Activated CD4-positive, alpha-beta T cell treated with anti-CD3 and anti-CD28 coated beads, Interleukin-2, amount 10 ng/mL, durations not matched to agents 7 days and 5 days (primary cell): ENCODE measurements at places on chromosomes 2 and 18. TPM values are rescaled to one million over a fixed set of nuclear protein-coding genes. Genes with fewer than 3 reads are reported as not detected.

Gene TTLL4
- 31.6 TPM for total RNA-seq

Gene CYS1
- total RNA-seq = 0.17 TPM

Gene AQP12B
- total RNA-seq = not detected

Gene MC4R
- total RNA-seq = not detected

DNA sequence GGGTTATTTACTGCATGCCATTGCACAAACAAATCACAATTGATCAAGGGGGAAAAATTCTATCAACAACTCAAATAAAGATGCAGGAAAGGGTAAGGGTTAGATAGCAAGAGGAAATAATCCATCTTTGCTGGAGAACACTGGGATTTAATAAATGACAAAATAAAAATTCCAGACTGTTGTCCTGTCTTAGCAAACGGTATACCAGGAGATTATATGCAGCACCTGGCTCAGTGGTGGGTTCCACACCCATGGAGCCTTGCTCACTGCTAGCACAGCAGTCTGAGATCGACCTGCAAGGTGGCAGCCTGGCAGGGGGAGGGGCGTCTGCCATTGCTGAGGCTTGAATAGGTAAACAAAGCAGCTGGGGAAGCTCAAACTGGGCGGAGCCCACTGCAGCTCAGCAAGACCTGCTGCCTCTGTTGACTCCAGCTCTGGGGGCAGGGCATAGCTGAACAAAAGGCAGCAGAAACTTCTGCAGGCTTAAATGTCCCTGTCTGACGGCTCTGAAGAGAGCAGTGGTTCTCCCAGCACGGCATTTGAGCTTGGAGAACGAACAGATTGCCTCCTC is 296.5 kb upstream of the THSD7B start:
- no peak overlapping the region for H3K27ac ChIP-seq
- H3K36me3 ChIP-seq = no peaks in the 10 kb centered on the region
- no peaks in the 10 kb centered on the region for H3K4me1 ChIP-seq
- no peak overlapping the region for H3K4me3 ChIP-seq
- H3K27me3 ChIP-seq = peaks cover 26% of the 10 kb centered on the region
- no peak for DNase-seq

DNA sequence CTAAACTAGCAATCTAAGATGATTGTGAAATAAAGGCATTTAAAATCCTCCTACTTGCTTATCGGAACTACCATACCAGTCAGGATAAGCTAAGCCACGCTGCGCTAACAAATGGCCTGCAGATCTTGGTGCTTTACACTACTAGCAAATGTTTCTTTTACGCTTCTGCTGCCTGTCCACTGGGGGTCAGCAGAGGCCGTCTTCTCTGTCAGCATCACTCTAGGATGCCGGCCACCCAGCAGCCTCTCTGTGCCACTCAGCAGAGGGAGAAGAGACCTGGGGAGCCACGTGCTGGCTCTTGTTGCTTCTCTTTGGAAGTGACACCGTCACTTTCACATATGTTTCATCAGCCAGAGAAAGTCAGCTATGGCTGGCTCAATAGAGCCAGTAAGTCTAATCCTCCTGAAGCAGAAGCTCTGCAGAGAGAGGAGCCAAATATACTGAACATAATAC is 36.6 kb downstream of the COPS8 start:
- DNase-seq = peak; percentile 49
- no peak overlapping the region for H3K27ac ChIP-seq
- H3K4me1 ChIP-seq = no peaks in the 10 kb centered on the region
- H3K36me3 ChIP-seq = no peaks in the 10 kb centered on the region
- H3K4me3 ChIP-seq = no peak overlapping the region
- H3K27me3 ChIP-seq = no peaks in the 10 kb centered on the region

- no peak overlapping the region for H3K4me3 ChIP-seq
- H3K27me3 ChIP-seq = no peaks in the 10 kb centered on the region
- DNase-seq = no peak
Measured at GRCh38 chr2:7073901-7074300, 156.7 kb downstream of the RNF144A start.

- no peaks in the 10 kb centered on the region for H3K36me3 ChIP-seq
- no peak overlapping the region for H3K4me3 ChIP-seq
- no peaks in the 10 kb centered on the region for H3K4me1 ChIP-seq
Measured at GRCh38 chr2:116133381-116133942, 1681.0 kb upstream of the DDX18 start.

DNA sequence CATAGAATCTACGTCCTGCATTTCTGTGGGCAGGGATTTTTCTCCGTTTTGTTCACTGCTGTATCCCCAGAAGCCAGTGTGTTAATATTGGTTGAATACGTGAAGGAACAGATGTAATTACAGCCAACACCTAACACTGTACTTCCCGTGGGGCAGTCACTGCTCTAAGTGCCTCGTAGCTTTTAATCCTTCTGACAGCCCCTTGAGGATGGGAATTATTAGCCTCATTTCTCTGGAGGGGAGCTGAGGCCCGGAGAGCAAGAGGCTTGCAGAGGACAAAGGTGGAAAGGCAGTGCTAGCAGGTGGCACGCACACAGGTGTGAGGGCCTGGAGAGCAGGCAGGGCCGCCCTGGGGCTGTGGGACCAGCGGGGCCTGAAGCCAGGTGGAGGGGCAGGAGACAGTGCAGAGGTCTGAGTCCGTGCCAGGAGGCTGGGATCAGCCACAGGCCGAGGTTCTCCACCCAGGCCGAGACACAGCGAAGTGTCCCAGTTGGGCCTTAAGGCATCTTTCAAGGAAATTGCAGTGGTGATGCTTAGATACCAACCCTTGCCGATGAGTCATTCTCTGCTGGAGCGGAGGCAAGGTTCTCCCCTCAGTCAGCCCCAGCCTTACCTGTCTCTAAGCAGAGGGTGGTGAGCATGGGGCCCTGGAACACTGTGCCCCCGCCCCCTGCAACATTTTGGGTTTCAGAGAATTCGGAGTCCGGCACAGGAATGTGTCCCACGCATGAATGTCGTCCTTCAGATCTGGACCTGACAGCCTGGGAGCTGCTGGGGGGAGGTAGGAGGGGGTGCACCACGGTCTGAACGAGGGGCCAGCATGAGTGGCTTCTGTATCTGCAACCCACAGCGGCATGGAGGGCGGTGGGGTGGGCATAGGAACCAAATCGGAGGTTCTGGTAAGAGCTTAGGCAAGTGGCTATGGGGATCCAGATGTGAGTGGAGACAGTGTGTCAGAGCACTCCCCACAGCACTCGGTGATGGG is 122.6 kb downstream of the GBX2 start:
- H3K4me3 ChIP-seq = no peak overlapping the region
- no peaks in the 10 kb centered on the region for H3K36me3 ChIP-seq
- no peaks in the 10 kb centered on the region for H3K27me3 ChIP-seq
- peaks cover 7% of the 10 kb centered on the region for H3K4me1 ChIP-seq

- H3K27ac ChIP-seq = no peak overlapping the region
- H3K36me3 ChIP-seq = peaks cover 37% of the 10 kb centered on the region
- DNase-seq = no peak
- no peaks in the 10 kb centered on the region for H3K27me3 ChIP-seq
Measured at GRCh38 chr2:118112771-118113334, 24.6 kb downstream of the INSIG2 start.

GRCh38 chr2:15780234-15780633 is 160.1 kb upstream of the MYCN start:
- no peak overlapping the region for H3K27ac ChIP-seq
- no peaks in the 10 kb centered on the region for H3K4me1 ChIP-seq
- no peaks in the 10 kb centered on the region for H3K36me3 ChIP-seq
- no peak overlapping the region for H3K4me3 ChIP-seq
- no peaks in the 10 kb centered on the region for H3K27me3 ChIP-seq

DNA sequence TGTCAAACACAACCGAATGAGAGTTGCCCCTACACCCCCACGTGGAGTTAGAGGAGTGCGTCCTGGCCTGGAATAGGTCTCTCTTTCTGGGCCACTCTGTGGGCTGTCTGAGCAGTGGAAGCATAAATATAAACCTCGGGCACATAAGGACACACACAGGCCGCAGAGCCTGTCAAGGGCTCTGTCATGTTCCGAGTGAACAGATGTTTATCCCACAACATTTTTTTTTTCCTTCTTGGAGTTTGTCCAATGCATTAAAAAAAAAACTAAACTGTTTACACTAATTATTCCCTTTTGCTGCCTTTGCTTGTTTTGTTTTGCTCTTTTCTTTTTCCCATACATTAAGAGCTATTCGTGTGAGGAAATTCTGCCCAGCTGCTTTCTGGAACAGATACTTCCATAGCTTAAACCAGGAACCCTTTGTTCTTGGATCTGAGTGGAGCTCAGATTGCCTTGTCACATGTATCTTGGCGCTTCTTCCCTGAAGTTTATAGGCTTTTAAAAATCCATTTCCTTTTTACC is 228.3 kb upstream of the FOSL2 start:
- H3K36me3 ChIP-seq = peaks cover 2% of the 10 kb centered on the region
- H3K4me1 ChIP-seq = no peaks in the 10 kb centered on the region
- no peak overlapping the region for H3K4me3 ChIP-seq
- no peak for DNase-seq

DNA sequence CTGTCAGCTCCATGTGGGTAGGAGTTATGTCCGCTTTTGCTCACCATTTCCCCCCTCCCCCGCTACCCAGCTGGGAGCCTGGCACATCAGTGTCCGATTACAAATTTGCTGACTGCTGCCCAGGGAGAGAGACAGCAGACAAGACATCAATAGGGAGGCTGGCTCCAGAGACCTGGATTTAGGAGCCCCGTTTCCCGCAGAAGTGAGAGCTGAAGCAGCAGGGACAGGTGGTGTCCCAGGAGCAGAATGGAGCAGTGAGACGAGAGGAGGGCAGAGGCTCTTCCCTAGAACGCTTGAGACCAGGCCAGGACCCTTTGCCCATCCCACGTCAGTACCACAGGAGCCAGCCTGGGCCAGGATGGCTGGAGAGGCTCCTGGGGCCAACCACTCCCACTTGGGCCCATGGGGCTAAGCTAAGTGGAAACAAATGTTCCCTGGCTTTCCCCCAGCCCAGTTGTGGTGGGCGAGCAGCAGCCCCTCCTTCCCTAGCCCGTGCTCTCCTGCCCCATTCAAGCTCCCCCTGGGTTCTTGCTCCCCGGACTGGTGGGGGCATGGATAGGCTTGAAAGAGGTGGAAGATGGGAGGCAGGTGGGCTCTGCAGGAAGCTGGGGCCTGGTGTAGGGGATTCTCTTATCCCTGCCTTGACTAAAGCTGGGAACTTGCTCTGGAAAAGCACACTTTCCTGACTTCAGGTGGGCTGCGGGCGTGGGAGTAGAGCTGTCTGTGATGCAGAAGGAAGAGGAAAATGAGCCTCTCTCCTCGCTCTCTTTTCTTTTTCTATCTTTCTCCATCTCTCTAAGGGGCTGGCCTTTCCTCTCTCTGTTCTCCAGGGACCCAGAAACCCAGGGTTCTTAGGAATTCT is 4.1 kb upstream of the WNT6 start:
- peaks cover 3% of the 10 kb centered on the region for H3K36me3 ChIP-seq
- no peak for DNase-seq
- peaks cover 79% of the 10 kb centered on the region for H3K27me3 ChIP-seq
- H3K4me3 ChIP-seq = no peak overlapping the region
- peaks cover 7% of the 10 kb centered on the region for H3K4me1 ChIP-seq

DNA sequence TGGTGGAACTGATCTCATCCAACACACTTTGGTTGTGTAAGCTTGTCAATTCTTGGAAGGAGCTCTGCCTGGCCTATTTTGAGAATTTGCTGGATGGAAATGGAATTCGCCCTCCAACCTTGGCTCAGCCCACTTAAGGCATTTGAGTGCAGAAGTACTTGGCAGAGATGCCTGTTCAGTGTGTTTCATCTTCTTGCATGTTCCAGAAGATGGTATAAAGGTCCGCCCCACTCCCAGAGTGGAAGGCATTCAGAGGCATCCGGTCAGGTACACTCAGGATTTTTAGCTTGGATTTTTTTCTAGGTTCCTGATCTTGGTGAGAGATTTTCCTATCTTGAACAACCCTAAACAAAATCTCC is 61.3 kb upstream of the TXNDC2 start:
- H3K4me1 ChIP-seq = no peaks in the 10 kb centered on the region
- H3K4me3 ChIP-seq = no peak overlapping the region
- H3K36me3 ChIP-seq = no peaks in the 10 kb centered on the region
- peaks cover 9% of the 10 kb centered on the region for H3K27me3 ChIP-seq
- no peak for DNase-seq

DNA sequence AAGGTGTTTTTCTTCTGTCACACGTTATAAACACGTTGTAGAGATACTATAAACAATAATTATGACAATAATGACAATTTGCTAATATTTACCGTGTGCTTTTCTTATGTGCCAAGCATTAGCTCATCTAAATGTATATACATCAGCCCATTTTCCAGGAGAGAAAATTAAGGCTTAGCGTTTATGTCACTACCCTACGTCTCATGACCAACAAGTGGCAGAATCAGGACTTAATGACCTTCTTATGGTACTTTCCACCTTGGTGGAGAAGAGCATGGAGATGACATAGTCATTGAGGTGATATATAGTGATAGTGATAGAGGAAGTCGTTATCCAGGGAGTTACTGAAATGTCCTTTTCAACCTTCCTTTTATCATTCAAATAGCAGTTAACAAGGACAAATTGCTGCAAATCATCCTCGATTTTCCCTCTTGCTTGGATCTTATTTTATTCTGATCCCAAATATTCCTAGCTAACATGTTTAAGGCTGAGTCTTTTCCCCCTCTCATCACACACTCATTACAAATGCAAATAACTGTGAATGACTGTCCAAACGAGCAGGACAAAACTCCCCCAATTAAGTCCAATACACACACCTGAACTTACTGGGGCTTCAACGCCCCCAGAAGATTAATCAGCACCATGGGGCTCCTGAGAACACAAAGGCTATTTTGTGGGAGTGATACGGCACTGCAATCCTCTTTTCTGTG is 27.3 kb downstream of the SPRED2 start:
- H3K27ac ChIP-seq = no peak overlapping the region
- H3K4me1 ChIP-seq = peaks cover 26% of the 10 kb centered on the region
- no peak for DNase-seq
- H3K27me3 ChIP-seq = peaks cover 5% of the 10 kb centered on the region
- H3K4me3 ChIP-seq = no peak overlapping the region

DNA sequence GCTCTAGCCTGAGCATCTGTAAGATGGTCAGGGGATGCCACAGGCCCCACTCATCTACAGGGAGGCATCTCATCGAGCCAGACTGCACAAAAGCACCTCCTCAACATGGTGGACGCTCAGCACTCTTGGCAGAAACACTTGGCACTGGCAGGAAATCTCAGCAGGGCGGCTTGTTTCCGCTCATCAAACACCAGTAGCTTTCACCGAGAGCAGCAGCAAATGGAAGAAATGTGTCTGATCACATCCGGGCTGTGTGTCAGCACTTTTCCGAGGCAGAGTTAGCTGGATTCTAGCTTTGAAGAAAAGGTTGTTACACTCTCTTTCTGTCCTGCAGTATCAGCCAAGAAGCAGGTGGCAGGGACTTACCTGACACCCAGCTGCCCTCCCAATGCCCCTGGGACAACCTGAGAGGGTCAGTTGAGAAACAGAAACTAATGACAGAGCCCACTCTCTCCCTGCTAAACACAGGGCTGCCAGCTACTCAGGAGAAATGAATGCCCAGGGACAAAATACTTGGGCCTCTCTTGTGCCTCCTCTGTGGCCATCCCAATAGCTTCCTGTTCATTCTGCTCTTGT is 68.9 kb upstream of the FZD7 start:
- DNase-seq = peak; percentile 51
- peaks cover 7% of the 10 kb centered on the region for H3K4me1 ChIP-seq
- no peaks in the 10 kb centered on the region for H3K36me3 ChIP-seq
- H3K27ac ChIP-seq = peak overlapping the region; percentile 88
- no peak overlapping the region for H3K4me3 ChIP-seq
